EH (cell line): ENCODE measurements at places on chromosomes 12 and 14.
A peak's percentile ranks its signal among the peaks of the same experiment; 100 is the strongest.

DNA sequence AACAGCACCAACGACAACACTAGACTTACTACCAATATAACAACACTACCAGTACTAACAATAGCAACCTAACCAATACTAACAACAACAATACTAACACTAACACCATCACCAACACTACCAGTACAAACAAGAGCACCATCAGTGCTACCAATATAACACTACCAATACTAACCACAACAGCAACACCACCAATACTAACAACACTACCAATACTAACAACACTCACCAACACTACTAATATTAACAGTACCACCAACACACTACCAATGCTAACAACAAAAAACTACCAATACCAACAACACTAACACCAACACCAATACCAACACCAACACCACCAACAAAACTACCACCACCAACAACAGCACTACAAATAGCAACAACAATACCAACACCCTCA, 25.1 kb downstream of the PTGER2 start:
- DNase-seq: no peak

DNA sequence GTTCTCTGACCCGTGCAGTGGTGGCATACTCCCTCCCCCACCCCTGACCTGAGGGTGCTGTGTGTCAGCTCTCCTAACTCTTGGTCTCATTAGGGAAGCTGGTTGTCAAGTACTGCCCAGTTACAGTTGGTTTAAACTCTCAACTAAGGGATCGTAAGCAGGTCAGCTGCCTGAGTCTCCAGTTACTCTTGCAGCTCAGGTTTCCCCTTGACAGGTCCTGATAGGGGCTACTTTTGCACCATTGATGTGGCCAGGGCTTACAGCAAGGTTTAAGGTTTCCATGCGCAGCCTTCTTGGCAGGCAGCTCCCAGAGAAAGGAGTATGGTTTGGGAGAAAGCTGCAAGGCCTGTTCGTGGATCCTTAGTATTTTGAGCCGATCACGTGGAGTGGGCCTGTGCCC, 74.5 kb downstream of the ETV6 start:
- DNase-seq: no peak

- no peak for DNase-seq
Measured at GRCh38 chr14:100071545-100071944, 6.3 kb downstream of the EVL start.

GRCh38 chr12:8123124-8123912, at the start of gene CLEC4A:
TSS of gene CLEC4A (plus strand) at chr12:8123617. CDS start at chr12:8123879, 262 bp downstream.
- DNase-seq: no peak

DNA sequence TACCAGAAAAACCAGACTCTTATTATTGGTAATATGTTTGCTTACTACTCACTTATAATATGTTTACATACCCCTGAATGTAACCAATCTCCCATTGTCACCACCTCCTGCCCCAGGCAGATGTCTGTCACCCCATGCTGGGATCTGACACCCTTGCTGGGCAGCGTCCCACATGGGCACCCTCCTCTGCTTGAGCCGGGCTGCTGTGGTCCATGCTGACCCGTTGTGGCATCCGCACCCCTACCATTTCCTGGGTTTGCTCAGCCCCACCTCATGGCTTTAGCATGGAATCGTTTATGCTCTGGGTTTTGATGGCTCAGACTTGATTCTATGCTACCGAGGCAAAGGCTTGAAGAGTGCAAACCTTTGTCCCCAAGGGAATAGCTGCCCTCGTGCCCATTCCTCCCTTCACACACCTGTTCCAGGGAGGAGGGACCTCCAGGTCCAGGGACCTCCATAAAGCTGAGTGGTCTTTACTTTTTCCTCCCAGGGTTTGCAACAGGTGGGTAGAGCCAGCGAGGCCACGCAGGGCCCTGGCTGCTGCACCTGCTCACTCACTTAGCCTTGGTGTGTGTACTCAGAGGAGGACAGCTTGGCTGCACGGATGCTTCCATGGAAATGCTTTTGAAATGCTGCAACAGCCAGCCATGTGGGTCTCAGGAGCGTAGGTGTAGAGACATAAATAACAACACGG, 68.7 kb downstream of the PRMT8 start:
- no peak for DNase-seq

DNA sequence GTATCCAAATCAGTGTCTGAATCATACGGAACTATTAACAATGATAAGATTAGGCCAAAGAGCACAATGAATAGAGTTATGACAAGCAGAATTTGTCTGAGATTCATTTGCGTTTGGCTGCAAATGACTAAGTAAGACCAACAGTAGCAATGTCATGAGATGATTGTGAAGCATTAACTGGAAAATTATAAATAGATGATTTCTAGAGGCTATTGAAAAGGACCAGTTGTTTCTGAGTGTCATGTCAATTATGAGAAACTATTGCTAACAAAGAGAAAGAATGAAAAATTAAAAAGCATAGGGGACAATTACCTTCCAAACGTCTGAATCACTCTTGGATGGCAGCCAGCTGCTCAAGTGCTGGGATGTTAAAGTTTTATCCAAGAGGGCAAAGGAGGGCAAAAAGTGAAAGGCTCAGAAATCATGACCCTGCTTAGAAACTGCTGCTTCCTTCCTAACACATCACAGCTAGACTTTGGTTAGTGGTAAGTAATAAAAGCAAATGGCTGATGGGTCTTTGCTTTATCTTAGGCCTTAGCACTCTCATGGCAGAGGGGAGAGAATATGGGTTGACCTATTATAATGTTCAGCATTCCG, 89.0 kb downstream of the AKAP6 start:
- DNase-seq: peak; percentile 76

DNA sequence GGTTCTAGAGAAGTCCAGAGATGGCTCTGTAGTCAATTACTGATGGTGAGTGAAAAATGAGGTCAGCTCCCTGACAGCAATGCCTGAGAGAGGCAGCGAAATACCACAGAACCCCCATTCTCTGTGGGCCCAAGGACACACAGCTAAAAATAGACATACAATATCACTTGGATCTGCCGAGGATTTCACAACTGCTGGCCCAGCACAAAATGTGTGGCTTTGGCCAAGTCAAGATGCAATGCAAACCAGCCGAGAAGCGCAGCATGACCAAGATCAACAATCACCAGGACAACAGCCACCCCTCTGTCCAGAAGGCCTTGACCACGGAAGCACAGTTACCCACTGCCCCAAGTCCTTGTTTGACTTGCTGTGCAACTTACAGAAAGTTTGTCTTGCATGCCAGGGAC, 52.2 kb downstream of the CKAP4 start:
- DNase-seq: peak; percentile 95

DNA sequence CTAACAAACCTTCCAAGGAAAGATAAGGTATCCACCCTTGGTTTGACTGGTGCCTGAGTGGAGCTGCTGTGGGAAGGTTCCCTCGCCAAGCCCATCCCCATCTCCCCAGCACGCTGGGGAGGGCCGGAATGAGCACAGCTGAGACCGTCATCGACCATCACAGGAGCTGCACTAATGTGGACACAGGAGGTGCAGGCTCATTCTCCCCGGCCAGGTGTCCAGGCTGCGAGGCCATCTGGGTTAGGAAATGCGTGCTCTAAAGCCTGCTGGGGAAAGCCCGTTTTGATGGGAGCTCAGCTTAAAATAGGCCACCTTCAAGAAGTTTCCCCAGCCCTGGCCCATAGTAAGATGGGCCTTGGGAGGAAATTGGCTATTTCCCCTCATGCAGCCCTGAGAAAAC, 35.2 kb upstream of the FOXN3 start:
- no peak for DNase-seq

GRCh38 chr12:7096006-7096932, 4.0 kb upstream of the C1R start:
- no peak for DNase-seq

DNA sequence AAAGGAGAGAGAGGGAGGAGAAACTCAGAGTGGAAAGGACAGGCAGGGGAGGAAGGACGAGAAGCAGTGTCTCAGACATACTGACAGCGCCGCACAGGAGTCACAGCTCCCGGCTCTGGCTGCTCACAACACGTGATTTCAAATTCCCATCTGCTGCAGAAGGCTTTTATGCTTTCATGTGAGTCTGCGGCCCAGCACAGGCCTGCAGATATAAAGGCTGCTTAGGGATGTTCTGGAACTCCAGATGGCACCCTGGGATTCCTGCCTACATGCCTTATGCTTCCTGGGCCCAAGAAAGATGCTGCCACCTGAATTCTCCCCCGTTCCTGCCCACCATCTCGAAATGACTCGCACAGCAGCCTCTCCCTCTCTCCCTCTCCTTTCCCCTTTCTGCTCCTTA, 89.6 kb downstream of the NUAK1 start:
- DNase-seq: no peak

DNA sequence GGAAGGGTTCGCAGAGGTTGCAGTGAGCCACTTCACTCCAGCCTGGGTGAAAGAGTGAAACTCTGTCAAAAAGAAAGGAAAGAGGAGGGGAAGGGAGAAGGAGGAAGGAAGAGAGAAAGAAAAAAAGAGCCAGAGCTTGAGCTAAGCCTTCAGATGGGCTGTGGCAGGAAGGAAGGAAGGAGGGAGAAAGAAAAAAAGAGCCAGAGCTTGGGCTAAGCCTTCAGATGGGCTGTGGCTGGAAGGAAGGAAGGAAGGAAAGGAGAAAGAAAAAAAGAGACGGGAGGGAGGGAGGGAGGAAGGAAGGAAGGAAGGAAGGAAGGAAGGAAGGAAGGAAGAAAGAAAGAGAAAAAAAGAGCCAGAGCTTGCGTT, 13.6 kb upstream of the ANKRD9 start:
- no peak for DNase-seq

DNA sequence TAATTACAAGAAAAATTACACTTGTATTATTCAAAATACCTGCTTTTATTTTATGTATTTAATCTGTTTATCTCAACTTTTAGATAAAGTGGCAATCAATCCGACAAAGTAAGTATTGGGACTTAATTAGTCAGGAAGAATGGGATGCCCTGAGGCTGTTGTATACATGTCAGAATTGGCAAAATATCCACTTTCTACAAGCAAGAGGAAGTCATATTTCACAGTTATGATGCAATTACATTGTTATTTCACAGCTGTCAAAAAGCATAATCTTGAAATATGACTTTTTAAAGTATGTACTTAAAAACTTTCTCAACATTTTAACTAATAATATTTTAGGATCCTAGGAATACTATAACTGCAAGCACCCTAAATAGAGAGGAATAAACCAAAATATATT, 357.1 kb upstream of the MGAT4C start:
- no peak for DNase-seq

DNA sequence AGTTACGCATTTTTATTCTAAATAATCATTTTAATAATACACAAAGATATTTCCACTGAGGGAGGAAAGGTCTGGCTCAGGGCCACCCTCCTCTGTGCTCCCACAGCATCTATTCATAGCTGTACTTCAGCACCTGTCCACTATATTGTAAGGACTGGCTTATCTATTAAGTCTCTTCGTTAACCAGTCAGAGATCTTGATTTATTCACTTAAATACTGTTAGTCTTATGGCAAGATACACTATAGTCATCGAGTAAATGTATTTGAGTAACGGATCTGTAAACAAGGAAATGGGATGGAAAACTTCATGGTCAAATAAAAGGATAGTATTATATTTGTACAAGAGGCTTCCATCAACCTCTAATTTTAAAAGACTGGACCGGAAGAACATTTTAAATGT, 54.6 kb downstream of the SPTLC2 start:
- no peak for DNase-seq

- DNase-seq: no peak
Measured at GRCh38 chr12:105335856-105336255, 5.4 kb downstream of the C12orf75 start.

DNA sequence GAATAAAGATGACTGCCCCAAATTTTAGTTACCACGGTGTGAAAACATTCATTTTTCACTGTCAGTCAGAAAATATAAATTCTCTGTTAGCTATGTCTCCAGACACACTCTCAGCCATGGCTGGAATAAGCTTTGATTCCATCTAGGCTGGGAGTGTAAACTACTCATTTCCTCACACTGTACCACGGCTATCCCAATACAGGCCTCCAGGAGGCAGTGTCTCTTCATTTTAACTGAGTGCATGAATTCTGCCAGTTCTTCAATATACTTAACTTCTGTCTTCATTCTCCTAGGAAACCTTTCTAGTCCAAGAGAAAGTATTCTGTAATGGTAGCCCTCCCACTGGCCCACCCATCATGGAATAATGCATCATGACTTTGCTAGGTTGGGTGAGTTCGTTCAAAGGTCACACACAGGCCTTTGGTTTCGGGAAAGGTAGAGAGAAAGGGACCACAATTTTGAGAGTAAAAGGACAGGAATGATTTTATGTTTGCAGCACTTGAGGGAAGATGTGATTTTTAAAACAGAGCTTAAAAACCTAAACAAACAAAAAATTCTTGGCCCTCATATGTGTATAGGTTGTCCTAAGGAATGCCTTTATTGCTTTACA, 381.1 kb downstream of the SEC23A start:
- peak; percentile 58 for DNase-seq

- DNase-seq: no peak
Measured at GRCh38 chr14:101195309-101195901, 291.9 kb upstream of the RTL1 start.

- DNase-seq: no peak
Measured at GRCh38 chr12:79521576-79521975, 169.2 kb downstream of the PAWR start.

DNA sequence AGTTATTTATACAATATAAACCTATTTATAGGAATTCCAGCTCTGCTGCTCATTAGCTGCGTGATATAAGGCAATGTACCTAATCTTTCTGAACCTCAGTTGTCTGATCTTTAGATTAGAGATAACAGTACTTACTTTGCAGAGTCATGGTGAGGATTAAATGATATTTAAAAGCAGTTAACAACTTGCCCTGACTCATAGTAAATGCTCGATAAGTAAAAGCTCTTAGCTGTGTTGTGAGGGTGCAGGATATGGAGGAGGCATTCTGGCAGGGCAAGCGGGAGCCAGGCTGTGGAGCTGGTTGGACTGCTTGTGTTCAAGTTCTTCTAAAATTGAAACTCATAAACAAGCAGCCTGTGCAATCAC, 140.0 kb upstream of the PRICKLE1 start:
- peak; percentile 60 for DNase-seq

GRCh38 chr12:91057368-91058165, at the start of gene KERA:
TSS of gene KERA (minus strand) at chr12:91058024. CDS start at chr12:91056281, 1,743 bp downstream.
- DNase-seq: no peak

GRCh38 chr12:2029851-2030250, 22.9 kb upstream of the CACNA1C start:
- no peak for DNase-seq

DNA sequence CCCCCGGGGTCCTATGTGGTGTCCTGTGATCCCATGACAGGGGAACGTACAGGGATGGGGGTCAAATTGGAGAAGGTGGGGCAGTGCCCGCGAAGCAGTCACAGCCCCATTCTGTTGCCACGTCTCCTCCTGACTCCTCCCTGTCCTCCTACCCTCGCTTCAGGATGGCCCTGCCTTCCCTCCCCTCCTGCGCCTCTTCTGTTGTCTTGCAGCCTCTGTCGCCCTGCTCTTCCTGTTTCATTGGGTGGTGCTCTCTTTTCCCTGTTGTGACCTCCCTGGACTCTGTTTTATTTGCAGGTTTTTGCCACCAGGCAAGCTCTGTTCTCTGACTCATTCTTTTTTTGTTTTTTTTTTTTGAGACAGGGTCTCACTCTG, 18.7 kb downstream of the CABP1 start:
- DNase-seq: no peak

- peak; percentile 72 for DNase-seq
Measured at GRCh38 chr12:63915105-63915800, 70.8 kb downstream of the SRGAP1 start.
